ENCODE measurements at places on chromosomes 2 and 18.
A peak's percentile ranks its signal among the peaks of the same experiment; 100 is the strongest.

DNA sequence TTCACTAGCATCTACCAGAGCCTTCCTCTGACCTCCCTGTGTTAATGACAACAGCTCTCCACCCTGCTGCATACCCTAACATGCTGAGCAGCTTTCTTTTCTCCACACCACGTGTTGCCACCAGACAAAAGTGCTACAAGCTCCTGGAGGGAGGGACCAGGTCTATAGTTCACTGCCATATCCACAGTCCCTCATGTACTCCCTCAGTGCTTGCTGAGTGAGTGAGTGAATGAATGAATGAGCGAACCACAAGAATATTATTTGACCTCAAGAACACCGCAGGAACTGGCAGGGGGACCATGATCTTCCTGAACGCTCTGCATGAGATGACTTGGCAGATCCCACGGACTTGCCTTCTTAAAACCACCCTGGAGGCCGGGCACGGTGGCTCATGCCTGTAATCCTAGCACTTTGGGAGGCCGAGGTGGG, 47.4 kb upstream of the CAB39 start:
- no peak for DNase-seq

DNA sequence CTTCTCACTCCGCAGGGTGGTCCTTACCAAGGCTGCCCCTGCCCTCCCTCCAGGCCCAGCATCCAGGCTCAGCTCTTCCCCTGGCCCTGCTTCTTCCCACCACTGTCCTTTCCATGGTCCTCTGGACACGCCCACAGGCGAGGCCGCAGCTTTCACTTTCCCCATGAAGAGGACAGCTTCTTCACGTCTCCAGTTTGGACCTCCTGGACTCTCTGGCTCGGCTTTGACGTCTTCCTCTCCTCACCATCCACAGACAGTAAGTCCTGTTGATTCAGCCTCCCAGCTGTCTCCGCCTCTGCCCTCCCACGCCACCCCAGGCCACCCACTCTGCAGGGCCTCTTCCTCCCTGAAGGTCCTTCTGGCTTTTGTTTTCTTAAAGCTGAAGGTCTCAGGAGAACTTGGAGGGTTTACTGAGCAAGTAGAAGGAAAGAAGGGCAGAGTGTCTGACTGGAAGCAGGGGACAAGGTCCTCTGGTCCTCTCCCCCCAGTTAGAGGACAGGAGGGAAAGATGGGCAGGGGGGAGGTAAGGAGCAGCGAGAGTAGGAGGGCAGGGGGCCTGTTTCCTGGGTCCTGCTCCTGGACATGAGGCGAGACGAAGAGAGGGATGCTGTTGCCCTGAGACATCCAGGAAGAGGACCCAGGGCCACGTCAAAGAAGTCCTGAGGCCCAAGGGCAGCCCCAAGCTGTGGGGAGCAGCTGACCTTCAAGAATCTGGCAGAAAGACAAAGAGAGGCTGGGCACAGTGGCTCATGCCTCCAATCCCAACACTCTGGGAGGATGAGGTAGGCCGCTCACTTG, 24.7 kb upstream of the NMUR1 start:
- peak; percentile 58 for DNase-seq

DNA sequence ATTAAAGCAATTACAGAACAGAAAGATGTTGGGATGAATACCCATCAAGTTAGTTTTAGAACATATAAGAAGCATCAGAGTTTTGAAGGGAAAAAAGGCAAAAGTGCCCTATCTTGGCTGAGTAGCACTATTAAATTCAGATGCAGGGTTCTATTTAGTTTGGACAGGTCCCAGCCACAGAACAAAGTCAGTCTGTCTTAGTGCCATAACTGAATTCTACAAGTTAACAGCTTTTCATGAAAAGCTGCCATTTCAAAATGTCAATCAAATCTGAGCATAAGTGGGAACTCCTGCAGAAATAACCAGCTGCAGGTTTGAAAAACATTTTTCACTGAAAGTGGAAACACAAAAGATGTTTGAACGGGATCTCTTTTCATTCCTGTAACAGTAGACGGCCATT, 160.4 kb downstream of the SRBD1 start:
- DNase-seq: no peak

DNA sequence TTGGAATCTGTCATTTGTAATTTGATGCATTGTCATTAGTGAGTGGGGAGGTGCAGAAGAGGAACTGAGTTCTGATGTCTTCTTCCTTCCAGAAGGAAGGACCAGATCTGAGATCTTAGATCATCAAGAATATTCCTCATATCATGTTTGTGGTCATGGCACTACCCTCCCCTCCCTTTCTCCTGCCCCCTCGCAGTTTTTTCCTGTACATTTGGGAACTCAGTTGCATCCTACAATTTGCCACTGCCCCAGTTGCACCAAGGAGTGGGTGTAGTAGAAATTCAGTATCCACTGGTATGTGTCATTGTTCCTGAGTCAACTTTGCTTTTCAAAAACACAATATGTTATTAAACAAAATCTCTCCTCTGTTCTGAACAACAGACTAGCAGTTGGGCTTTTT, 26.6 kb upstream of the ACVR1 start:
- DNase-seq: no peak

- no peak for DNase-seq
Measured at GRCh38 chr18:78713069-78713468, 266.5 kb upstream of the SALL3 start.

GRCh38 chr18:63676526-63677323, 15.0 kb upstream of the SERPINB3 start:
- DNase-seq: no peak

- DNase-seq: no peak
Measured at GRCh38 chr2:22247466-22247865, 1123.7 kb downstream of the TDRD15 start.

DNA sequence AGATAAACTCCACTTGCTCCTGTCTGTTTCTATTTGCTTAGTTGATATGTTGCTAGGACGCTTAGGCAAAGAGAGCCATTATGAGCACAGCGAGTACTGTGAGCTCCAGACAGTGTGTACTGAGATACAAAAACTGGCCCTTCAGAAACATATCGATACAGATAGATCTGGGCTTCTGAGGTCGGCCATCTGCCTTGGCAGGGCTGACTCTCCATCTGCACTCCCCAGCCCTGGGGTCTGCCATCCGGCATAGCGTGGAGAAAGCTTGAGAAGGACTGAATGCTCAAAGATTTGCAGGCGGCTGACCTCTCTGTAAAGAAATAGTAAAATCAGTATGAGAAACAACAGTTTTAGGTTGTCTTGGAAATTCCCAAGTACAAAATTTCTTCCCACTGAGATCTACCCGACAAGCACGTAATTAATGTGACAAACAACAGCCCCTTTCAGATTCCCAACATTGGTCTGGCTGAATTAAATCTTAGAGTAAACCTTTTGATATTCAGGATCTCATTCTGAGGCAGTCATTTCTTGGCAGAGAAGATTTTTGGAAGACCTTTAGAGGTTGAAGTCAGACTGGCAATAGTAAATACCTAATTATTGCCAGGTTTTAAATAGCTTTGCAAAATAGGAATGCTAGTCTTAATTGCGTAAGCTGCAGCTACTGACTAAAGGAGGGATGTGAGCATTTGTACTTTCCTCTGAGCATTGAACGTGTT, 127.4 kb downstream of the CHST9 start:
- no peak for DNase-seq

- no peak for DNase-seq
Measured at GRCh38 chr18:35267809-35268208, 22.2 kb downstream of the ZSCAN30 start.

- no peak for DNase-seq
Measured at GRCh38 chr2:119574864-119575263, 30.6 kb downstream of the CFAP221 start.

GRCh38 chr2:147425437-147426029, 419.3 kb upstream of the ACVR2A start:
- no peak for DNase-seq

GRCh38 chr2:211396815-211397214, 840.4 kb downstream of the CPS1 start:
- DNase-seq: no peak

DNA sequence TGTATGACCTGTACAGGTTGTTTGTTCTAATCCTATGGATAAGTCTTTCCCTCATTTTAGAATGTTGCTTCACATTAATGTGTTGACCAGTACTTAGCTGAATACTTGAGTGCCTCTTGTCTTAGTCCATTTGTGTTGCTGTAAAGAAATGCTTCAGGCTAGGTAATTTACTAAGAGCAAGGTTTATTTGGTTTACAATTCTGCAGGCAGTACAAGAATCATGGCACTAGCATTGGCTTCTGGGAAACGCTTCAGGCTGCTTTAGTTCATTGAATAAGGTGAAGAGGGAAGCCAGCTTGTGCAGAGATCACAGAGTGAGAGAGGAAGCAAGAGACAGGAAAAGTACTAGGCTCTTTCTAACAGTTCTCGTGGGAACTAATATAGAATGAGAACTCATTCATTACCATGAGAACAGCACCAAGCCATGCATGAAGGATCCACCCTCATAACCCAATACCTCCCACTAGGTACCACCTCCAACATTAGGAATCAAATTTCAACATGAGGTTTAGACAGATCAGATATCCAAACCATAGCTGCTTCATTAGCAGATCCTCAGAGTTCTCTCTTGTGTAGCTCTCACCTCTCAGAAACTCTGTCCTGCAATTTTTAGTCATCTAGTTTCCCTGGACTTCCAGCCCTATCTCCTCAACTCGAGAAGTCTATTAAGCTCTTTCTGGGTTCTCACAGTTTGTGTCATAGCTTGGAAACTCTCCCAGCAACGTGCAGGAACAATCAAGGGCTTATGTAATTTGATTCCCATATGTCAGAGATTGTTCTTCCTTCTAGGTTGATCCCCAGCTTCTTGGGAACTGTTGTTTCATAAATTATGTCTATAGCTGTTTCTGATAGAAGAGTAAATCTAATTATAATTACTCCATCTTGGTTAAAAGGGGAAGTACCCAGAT, 2082.3 kb upstream of the CELF4 start:
- peak; percentile 79 for DNase-seq

DNA sequence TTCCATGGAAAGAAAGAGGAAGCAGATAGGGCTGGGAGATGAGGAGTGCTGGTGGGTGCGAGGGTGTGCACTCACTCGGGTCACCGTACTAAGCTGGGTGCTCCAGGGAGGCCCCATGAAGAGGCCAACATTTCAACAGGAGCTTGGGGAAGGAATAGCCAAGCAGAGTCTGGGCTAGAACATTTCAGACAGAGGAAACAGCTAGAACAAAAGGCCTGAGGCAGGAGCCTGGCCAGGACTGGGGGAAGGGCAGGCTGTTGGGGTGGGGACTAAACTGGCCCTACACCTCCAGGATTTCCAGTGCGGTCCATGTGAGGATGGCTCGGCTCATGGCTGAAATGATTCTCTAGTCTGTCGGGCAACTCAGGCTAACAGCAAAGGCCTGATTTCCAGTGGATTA, 90.8 kb downstream of the ZFP36L2 start:
- DNase-seq: no peak

- DNase-seq: no peak
Measured at GRCh38 chr2:60840880-60841279, 40.5 kb upstream of the REL start.

- peak; percentile 86 for DNase-seq
Measured at GRCh38 chr2:64652231-64653108, 1.2 kb downstream of the SERTAD2 start.

DNA sequence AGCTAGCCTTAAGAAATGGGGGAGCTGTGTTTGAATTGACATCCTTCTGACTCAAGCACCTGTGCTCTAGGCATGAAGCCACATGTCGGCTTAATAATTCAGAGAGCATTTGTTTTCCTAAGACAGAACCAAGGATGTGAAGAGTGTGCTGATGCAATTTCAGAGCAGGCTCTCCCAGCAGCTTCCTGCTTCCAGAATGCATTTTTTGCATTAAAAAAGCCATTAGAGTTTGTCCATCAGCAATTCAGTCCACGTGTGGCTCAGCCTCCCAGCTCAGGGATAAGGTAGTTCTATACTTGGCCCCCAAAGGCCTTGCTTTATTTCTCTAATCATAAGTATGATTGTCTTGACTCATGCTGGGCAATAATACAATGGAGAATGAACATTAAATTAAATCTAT, 37.7 kb downstream of the DOCK10 start:
- DNase-seq: peak; percentile 21

DNA sequence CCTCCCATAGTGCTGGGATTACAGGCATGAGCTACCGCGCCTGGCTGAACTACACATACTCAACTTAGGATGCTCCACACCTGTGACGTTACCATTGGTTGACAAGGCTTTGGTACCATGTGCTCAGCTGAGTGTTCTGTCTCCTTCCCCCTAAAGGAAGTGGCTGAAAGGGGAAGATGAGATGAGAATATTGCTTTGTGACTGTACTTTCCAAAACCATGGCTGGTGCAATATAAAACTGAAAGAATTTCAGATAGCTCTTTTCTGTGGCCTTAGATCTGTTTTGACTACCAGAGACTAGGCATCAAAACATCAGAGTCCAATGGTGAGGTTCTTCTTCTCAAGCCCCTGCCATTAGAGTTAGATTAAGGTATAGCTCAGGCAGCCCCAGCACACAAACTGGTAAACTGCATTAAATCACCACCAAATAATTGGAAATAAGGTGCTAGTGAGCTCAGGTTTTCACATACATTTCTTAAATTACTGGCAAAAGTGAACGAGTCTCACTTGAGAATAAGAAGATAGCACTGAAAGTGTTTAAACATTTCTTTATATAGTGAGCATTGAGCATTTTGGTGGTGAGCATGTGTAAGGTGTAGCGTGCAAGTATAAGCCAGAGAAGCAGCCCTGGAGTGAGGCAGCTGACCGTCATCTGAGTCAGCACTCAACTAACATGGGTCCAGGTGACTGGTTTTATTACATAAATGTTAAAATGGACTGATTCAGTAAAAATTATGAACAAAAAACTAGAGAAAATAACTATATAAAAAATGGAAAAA, 113.5 kb upstream of the FZD5 start:
- no peak for DNase-seq

DNA sequence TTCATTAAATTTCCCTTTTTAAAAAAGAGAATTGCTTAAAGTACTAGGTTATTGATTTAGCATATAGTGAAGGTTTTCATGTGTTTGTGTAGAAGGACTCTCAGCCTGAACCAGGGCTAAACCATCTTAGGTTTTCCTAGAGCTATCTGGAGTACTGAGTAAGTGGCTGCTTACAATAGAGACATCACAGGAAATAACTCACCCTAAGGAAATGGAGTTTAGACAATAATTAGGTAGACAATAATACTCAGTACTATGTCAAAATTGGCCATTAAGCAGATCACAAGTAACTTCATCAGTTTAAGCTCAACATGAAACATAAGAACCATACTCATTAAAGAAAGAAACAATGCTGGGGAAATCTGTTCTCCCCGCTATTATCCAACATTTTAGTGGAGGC, 240.0 kb downstream of the RND3 start:
- DNase-seq: no peak

- peak; percentile 15 for DNase-seq
Measured at GRCh38 chr2:37367310-37367709, 22.9 kb downstream of the QPCT start.

DNA sequence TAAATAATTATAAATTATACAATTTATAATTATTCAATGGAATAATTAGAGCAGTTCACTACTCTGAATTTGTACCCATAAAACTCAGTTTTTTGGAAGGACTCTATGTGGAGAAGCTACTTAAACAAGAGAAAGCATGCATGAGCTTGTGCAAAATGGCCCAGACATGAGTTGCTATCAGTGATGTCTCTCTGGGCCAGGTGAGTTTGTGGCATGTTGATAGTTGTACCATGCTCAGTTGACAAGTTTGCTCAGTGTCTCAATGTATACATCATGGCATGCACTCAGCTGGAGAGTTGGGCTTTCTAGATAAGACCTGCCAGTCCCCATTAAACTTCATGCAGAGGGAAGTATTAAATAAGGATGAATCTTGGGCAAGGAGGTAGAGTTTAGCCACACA, 153.8 kb upstream of the TACR1 start:
- no peak for DNase-seq
